ENCODE measurements at places on chromosomes 1 and 21. TPM values are rescaled to one million over a fixed set of nuclear protein-coding genes. Genes with fewer than 3 reads are reported as not detected.

GRCh38 chr1:155562581-155563376, at the start of gene ASH1L:
Gene ASH1L (minus strand): TSS chr1:155562803. CDS start chr1:155521519, 41,284 bp downstream.
- peaks cover 43% of the 10 kb centered on the region for H3K4me1 ChIP-seq
- peak within 1 kb of the TSS; percentile 91 for H3K4me3 ChIP-seq
- peak; percentile 95 for DNase-seq
- H3K27ac ChIP-seq: peak within 1 kb of the TSS; percentile 96
- H3K27me3 ChIP-seq: no peaks in the 10 kb centered on the region

- no peaks in the 10 kb centered on the region for H3K36me3 ChIP-seq
- no peak for DNase-seq
- H3K4me1 ChIP-seq: peaks cover 22% of the 10 kb centered on the region
These were observed 10.7 kb upstream of the TARBP1 start for GRCh38 chr1:234489698-234490077.

DNA sequence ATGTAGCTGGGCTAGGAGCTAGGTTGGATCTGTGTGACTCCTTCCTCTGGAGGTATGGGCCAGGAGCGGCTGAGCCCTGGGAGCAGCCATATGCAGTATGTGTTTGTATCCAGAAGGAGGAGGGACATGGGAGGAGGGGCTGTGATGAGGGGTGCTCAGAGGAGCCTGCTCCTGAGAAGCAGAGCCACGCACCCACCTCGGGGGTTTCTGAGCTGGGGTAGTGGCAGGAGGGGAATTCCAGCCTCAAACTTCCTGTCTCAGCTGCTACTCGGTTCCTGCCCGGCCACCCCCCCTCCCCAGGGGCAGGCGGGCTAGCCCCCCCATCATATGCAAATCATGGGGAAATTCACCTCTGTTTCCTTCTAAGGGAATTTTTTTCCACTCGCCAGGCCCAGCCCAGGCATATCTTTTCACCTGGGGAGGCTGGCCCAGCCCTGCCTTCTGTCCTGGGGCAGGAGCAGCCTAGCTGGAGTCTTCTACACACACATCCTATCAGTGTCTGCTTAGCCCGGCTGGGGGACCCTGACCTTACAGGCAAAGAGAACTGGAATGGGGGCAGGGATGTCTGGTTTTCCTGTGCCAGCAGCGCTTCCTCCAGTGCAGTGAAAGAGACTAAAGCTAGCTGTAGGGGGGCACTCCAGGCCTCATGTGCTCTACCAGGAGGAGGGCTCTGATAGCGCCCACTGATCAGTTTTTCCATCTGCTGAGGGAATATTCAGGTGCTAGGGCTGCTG, 3.0 kb downstream of the ZC3H12A start:
- peaks cover 89% of the 10 kb centered on the region for H3K4me1 ChIP-seq
- peak overlapping the region; percentile 96 for H3K27ac ChIP-seq
- DNase-seq: peak; percentile 68
- peaks cover 46% of the 10 kb centered on the region for H3K36me3 ChIP-seq
- H3K4me3 ChIP-seq: peak overlapping the region; percentile 83

DNA sequence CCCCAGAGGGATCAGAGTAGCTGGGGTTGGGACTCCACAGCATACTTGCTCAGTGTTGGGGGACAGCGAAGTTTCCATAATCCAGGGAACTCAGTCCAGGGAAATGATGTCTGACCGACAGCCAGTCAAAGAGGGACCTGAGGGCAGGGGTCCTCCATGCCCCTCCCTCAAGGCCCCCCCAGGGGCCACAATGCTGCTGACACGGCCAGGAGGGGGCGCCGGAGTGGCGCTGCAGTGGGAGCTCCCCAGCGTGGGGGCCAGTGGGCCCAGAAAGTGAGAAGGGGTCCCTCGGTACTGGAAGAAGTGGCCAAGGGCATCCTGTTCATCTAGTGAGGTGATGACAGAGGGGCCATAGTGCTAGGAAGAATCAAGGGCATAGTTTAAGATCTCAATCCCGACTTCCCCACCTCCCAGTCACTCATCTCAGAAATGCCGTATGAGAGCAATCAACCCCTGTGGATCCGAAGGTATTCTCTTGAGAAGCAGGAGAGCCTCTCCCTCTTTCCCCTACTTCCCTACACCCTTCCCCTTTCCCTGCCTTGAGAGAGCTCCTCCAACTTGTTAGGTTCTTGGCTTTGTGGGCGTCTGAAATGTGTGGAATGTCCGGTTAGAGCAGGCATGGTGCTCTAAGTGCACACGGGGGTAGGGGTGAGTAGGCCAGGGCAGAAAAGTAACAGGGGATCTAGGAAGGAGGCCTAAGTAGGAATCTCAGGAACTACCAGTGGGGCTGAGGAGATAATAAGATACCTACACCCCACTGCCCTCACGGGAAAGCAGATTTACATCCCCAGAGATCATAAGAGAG, 4.1 kb downstream of the NUDT17 start:
- H3K4me3 ChIP-seq: no peak overlapping the region
- H3K27me3 ChIP-seq: no peaks in the 10 kb centered on the region
- H3K36me3 ChIP-seq: peaks cover 73% of the 10 kb centered on the region
- peak overlapping the region; percentile 60 for H3K27ac ChIP-seq
- no peak for DNase-seq

The LORICRIN gene
- total RNA-seq: not detected

The LRRC7 gene
- total RNA-seq: not detected
